ENCODE measurements at places on chromosomes 4 and X. TPM values are rescaled to one million over a fixed set of nuclear protein-coding genes. Genes with fewer than 3 reads are reported as not detected.
A peak's percentile ranks its signal among the peaks of the same experiment; 100 is the strongest.

- H3K36me3 ChIP-seq, result no peaks in the 10 kb centered on the region
- no peak overlapping the region for H3K27ac ChIP-seq
- H3K27me3 ChIP-seq, result no peaks in the 10 kb centered on the region
Measured at GRCh38 chr4:134906404-134907023, 704.9 kb upstream of the PABPC4L start.

DNA sequence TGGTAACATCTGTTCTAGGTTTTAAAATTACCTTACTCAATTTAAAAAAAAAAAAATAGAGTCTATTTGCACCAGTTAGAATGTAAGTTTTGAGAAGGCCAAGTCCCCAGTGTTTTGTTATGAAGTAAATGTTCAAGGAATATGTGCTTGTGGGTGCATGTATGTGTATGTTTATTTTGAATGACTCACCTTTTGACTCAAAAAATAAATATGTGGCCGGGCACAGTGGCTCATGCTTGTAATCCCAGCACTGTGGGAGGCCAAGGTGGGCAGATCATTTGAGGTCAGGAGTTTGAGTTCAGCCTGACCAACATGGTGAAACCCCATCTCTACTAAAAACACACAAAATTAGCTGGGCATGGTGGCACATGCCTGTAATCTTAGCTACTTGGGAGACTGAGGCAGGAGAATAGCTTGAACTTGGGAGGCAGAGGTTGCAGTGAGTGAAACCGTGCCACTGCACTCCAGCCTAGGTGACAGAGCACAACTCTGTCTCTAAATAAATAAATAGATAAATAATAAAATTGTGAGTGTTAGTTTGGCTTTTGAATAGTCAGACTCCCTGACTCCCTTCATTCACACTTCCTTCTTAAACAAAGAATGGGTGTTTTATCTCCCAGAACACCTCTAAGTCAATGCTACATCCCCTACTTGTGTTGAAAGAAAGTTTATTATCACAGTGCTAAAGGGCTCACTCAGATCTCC lies 511.3 kb upstream of the PCDH7 start:
- no peaks in the 10 kb centered on the region for H3K4me1 ChIP-seq
- no peaks in the 10 kb centered on the region for H3K36me3 ChIP-seq
- H3K4me3 ChIP-seq, result no peak overlapping the region

GRCh38 chr4:163776957-163777356 lies 282.5 kb downstream of the TMA16 start:
- no peak for DNase-seq
- no peak overlapping the region for H3K4me3 ChIP-seq
- no peaks in the 10 kb centered on the region for H3K36me3 ChIP-seq

GRCh38 chr4:5863461-5864113 lies 29.3 kb downstream of the CRMP1 start:
- no peaks in the 10 kb centered on the region for H3K27me3 ChIP-seq

- peaks cover 19% of the 10 kb centered on the region for H3K4me1 ChIP-seq
- no peak overlapping the region for H3K27ac ChIP-seq
- peaks cover 9% of the 10 kb centered on the region for H3K36me3 ChIP-seq
- H3K27me3 ChIP-seq, result no peaks in the 10 kb centered on the region
- DNase-seq, result no peak
Measured at GRCh38 chr4:5824635-5825034, 68.3 kb downstream of the CRMP1 start.

GRCh38 chr4:24164054-24164693 lies 274.3 kb upstream of the PPARGC1A start:
- H3K27ac ChIP-seq, result no peak overlapping the region
- H3K36me3 ChIP-seq, result no peaks in the 10 kb centered on the region
- H3K4me3 ChIP-seq, result no peak overlapping the region

- no peak for DNase-seq
- no peaks in the 10 kb centered on the region for H3K36me3 ChIP-seq
- H3K27me3 ChIP-seq, result no peaks in the 10 kb centered on the region
- no peak overlapping the region for H3K4me3 ChIP-seq
- no peak overlapping the region for H3K27ac ChIP-seq
Measured at GRCh38 chrX:56107320-56107719, 124.8 kb upstream of the KLF8 start.

GRCh38 chr4:165714650-165715049 lies 158.4 kb upstream of the TLL1 start:
- no peak overlapping the region for H3K27ac ChIP-seq
- no peaks in the 10 kb centered on the region for H3K4me1 ChIP-seq
- no peaks in the 10 kb centered on the region for H3K36me3 ChIP-seq
- no peaks in the 10 kb centered on the region for H3K27me3 ChIP-seq

GRCh38 chr4:30720661-30721184 lies 554 bp downstream of the PCDH7 start:
- H3K4me1 ChIP-seq, result no peaks in the 10 kb centered on the region
- peaks cover 11% of the 10 kb centered on the region for H3K27me3 ChIP-seq
- DNase-seq, result peak; percentile 18
- H3K4me3 ChIP-seq, result peak overlapping the region; percentile 48

Gene NMU
- total RNA-seq, result not detected

Data from heart left ventricle (tissue), 16 donors.